ENCODE measurements at places on chromosomes 11 and 22. TPM values are rescaled to one million over a fixed set of nuclear protein-coding genes. Genes with fewer than 3 reads are reported as not detected.

GRCh38 chr11:21640491-21640890 lies 552.4 kb upstream of the ANO5 start:
- H3K27ac ChIP-seq: no peak overlapping the region
- H3K36me3 ChIP-seq: no peaks in the 10 kb centered on the region
- H3K4me3 ChIP-seq: no peak overlapping the region
- H3K4me1 ChIP-seq: no peaks in the 10 kb centered on the region
- DNase-seq: no peak
- H3K27me3 ChIP-seq: no peaks in the 10 kb centered on the region

DNA sequence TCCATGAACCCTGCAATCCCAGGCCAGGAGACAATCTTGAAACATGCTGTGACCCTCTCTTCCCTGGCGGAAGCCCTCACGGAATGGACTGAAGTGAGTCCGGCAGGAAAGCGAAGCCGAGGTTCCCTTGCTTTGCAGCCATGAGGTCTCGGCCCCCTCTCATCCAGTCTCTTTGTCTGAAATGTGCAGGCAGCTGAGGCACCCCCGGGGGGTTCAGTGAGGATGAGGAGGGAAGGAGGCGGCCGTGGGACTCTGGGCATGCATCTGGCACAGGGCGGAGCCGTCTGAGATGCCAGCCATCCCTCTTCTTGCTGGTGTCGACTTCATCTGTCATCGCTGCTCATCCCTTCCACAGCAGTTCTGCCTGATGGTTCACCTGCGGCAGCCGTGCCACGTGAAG lies 1485.7 kb downstream of the BRD1 start:
- no peak overlapping the region for H3K4me3 ChIP-seq
- H3K27ac ChIP-seq: no peak overlapping the region
- no peaks in the 10 kb centered on the region for H3K27me3 ChIP-seq
- H3K4me1 ChIP-seq: no peaks in the 10 kb centered on the region

GRCh38 chr22:45587638-45588505 lies 83.8 kb upstream of the ATXN10 start:
- H3K36me3 ChIP-seq: no peaks in the 10 kb centered on the region
- peaks cover 6% of the 10 kb centered on the region for H3K4me1 ChIP-seq

DNA sequence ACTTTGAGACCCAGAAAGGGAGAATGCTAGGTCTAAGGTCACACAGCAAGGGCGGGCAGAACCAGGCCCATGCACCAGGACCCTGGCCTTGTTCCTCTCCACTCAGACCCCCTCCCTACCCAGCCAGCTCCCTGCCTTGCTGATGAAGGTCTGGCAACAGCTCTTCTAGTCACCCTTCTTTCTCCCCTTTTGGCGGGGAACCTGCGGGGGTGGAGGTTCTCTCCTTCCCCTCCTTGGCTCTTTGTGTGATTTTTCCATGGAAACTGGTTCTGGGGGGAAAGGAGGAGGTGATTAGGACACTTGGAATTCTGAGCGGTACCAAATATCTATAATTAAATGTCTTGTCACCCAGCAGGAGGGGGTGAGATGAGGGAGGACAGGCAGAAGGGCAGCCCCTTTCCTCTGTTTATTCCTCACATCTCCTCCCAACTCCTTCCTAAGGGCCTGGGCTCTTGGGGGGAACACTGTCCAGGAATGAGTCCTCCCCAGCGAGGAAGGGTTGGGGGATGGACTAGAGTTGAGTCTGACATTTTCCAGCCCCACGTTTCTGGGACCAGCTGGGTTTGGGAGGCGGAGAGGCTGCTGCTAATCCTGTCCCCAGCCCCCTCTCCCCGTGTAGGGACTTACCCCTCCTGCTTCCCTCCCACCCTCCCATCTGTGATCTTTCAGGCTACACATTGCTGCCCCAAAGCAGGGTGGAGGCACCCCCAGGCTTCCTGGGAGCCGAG lies 7.4 kb downstream of the ARHGEF17 start:
- H3K36me3 ChIP-seq: no peaks in the 10 kb centered on the region
- no peak overlapping the region for H3K27ac ChIP-seq
- H3K27me3 ChIP-seq: no peaks in the 10 kb centered on the region
- peaks cover 10% of the 10 kb centered on the region for H3K4me1 ChIP-seq
- H3K4me3 ChIP-seq: no peak overlapping the region

Gene XKR3
- 0.24 TPM for total RNA-seq

DNA sequence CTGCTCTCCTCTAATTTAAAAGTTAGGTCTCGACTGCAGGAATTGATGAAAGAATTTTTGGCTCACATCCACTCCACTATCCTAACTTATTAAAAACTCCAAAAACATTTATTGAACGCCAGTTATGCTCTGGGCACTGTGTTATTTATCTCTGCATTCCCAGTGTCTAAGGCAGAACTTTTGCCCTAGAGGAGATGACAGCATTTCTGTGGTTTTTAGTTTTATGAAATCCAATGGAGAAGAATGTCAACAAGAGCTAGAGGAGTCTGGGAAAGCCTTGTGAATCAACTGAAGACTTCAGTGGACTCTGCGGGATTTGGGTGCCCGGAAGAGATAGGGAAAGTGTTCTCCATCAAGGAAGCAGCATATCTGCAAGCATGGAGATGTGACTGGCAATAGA lies 217.0 kb upstream of the PGR start:
- no peaks in the 10 kb centered on the region for H3K27me3 ChIP-seq
- H3K4me3 ChIP-seq: no peak overlapping the region
- DNase-seq: no peak
- no peaks in the 10 kb centered on the region for H3K36me3 ChIP-seq

Gene DDX6
- total RNA-seq: 256 TPM

DNA sequence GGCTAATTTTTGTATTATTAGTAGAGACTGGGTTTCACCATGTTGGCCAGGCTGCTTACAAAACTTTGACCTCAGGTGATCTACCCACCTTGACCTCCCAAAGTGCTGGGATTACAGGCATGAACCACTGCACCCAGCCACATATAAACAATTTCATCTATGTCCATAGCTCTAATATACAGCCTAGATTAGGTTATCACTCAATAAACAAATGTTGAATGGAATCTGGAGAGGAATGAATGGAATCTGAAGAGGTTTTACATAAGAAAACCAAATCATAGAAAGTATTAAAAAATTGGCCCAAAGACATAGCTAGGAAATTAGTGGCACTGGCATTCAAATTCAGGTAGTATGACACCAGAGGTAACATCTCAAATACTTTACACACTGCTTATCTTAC lies 1401.4 kb upstream of the TENM4 start:
- H3K27me3 ChIP-seq: no peaks in the 10 kb centered on the region
- DNase-seq: no peak
- no peak overlapping the region for H3K4me3 ChIP-seq
- no peak overlapping the region for H3K27ac ChIP-seq
- H3K36me3 ChIP-seq: peaks cover 2% of the 10 kb centered on the region

Measured in activated T-cell treated with anti-CD3 and anti-CD28 coated beads, Interleukin-2, amount 50 U/mL, for 72 hours (primary cell).